IMR-90 (cell line): ENCODE measurements at places on chromosomes 2 and 18. TPM values are rescaled to one million over a fixed set of nuclear protein-coding genes. Genes with fewer than 3 reads are reported as not detected.

Gene MDH1B
- total RNA-seq: 0.54 and 0.56 TPM in 2 replicates

DNA sequence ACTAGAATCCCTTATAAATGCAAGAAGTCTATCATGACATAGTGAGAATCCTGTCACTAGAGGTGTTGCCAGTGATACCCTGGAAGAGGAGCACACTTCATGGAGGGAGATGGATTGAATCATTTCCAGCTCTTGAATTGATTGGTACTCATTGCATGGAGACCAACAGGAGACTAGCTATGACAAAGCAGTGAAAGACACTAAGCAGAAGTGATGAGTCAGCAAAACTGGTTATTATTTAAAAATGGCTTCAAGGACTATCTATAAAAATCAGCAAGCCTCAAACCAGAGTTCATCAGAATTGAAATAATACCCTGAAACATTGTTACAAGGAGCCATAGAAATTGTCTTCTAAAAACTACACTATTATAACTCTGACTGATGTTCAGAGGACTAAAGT is 200.3 kb downstream of the PDE11A start:
- DNase-seq: no peak
- no peaks in the 10 kb centered on the region for H3K4me1 ChIP-seq
- H3K36me3 ChIP-seq: no peaks in the 10 kb centered on the region

Gene PLGLB1
- total RNA-seq: 0.18 and 0.28 TPM in 2 replicates

Gene UPP2
- not detected in 2 replicates for total RNA-seq

Gene BOLL
- total RNA-seq: not detected in 2 replicates

DNA sequence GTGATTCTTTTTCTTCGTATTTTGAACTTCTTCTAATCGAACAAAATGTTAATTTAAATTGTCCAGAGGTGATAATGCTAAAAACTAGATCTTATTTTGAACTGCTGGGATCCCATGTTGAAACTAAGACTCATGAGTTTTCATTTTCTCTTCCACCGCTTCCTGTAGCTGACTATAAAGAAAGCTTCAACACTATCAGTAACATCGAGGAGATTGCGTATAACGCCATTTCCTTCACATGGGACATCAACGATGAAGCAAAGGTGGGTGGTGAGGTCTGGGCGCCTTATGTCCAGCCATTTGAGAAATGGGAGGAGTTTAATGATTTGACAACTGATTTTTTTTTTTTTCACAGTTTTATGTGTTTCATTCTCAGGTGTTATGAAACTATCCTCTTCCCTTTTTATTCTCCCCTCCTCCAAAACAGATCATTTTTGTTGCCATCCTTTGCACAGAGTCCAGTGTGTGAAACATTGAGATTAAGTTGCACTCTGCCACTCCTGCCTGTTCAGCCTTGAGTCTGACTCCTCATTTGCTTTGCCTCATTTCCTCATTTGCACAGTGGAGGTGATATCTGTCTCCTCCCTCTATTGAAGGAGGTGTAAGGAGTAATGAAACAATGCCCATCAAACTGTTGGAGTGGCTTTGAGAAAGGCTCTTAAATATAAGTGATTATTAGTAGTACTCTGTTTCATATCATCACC is 13.8 kb downstream of the GRHL1 start:
- no peak for DNase-seq
- H3K36me3 ChIP-seq: peaks cover 2% of the 10 kb centered on the region; the same call in 1 of the 2 replicates
- no peaks in the 10 kb centered on the region; the same call in 1 of the 2 replicates for H3K27me3 ChIP-seq
- H3K4me1 ChIP-seq: peaks cover 3% of the 10 kb centered on the region

GRCh38 chr2:98269274-98269673 is 77.0 kb upstream of the CNGA3 start:
- no peak overlapping the region for H3K4me3 ChIP-seq
- H3K27me3 ChIP-seq: peaks cover 6% of the 10 kb centered on the region
- DNase-seq: peak; percentile 63

Gene CDC42EP3
- 152 and 167 TPM in 2 replicates for total RNA-seq

DNA sequence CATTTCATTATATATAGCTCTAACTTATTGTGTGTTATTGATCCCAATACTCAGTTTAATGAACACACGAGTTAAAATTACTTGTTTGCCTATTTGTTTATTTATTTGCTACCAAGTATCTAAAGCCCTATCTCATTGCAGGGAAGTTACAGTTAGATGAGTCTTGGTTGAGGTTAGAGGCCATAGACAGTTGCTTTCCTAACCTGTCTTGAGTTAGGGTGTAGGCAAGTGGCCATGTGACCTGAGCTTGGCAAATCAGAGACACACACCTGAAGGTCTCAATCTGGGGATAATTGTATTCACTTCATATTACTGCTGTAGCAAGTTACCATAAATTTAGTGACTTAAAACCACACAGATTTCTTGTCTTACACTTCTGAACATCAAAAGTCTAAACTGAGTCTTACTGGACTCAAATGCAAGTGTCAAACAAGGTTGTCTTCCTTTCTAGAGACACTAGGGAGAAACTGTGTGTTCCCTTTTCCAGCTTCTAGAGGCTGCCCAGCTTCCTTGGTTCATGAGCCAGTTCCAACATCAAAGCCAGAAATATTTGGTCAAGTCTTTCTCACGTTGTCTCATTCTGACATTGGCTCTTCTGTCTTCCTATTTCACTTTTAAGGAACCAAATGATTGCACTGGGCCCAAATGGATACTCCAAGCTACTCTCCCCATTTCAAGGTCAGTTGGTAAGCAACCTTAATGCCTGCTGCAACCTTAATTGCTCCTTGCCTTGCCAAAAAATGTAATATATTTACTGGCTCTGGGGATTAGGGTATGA is 39.7 kb downstream of the COL3A1 start:
- H3K4me3 ChIP-seq: no peak overlapping the region
- no peaks in the 10 kb centered on the region for H3K27me3 ChIP-seq
- DNase-seq: peak; percentile 38

Gene LYPD1
- total RNA-seq: 79.7 and 87.6 TPM in 2 replicates

DNA sequence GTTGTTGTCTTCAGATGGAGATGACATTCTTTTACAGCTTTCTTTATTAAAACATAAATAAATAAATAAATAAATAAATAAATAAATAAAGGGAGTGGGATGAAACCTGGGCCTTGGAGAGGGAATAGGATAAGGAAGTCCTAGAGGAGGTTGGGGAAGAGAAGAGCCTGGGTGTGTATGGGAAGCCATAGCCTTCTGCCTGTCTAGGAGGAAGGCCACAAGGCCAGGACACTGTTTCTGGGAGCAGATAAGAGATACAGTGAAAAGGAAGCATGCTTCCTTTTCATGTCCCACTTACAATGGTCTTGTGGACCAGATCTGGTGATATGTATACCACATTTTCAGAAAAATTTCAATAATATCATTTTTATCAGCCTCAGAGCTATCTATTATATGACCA is 6.1 kb upstream of the TDRD15 start:
- H3K4me3 ChIP-seq: no peak overlapping the region
- no peak for DNase-seq
- H3K27me3 ChIP-seq: no peaks in the 10 kb centered on the region
- H3K36me3 ChIP-seq: no peaks in the 10 kb centered on the region
- H3K27ac ChIP-seq: no peak overlapping the region

DNA sequence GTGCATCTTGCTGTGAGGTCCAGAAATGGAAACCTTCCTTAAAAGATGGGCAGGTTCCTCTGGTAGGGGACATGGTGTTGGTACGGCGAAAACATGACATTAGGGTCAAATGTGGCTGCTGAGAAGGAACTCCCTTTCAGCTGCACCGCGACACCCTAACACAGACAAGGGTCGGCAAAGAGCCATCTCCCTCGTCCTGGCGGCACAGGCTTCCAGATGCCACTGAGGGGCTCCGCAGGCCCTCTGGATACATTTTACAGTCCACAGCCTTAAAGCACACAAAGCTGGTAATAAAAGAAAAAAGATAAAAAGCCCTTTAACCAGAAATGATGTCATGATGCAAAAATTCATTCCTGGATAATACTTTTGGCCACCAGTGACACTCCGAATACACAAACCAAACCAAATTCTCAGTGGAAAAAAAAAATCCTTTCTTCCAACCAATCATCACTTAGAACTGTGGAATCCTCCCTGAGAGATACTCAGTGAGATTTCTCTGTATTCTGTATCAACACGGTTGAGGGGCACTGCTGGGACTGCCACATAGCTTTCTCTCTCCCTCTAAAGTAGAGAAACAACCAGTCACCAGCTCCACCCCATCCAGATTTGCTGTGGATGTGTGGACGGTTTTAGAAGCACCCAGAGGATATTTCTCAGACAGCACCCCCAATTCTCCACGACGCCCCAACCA is 174.8 kb downstream of the HDAC4 start:
- H3K27ac ChIP-seq: peak overlapping the region; percentile 89
- H3K36me3 ChIP-seq: no peaks in the 10 kb centered on the region
- H3K27me3 ChIP-seq: no peaks in the 10 kb centered on the region
- H3K4me1 ChIP-seq: peaks cover 51% of the 10 kb centered on the region
- no peak overlapping the region for H3K4me3 ChIP-seq

GRCh38 chr2:198042189-198042588 is 237.8 kb downstream of the PLCL1 start:
- no peak overlapping the region for H3K4me3 ChIP-seq
- H3K27ac ChIP-seq: no peak overlapping the region
- no peaks in the 10 kb centered on the region for H3K27me3 ChIP-seq
- no peaks in the 10 kb centered on the region for H3K36me3 ChIP-seq

Gene SNRNP27
- total RNA-seq: 8.8 and 36.1 TPM in 2 replicates

Gene PTMA
- total RNA-seq: 380 and 776 TPM in 2 replicates

Gene DSC2
- not detected in 2 replicates for total RNA-seq

DNA sequence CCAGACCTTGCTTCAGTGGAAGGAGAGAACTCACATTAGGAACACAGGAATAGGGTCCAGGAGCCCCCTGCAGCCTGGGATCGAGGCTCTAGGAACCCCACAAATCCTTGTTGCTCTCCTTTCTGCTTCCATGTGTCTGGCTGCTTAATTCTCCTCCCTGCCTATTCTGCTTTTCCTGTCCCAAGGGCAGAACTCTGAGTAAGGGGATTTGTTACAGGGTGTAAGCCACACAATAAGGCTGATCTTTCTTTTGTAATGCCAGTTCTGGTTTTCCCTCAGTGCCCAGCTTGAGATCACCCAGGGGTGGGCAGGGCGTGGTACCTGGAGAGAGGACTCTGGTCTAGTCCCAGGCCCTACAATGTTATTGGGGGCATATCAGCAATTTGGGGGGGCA is 119.6 kb upstream of the MGAT5 start:
- H3K4me3 ChIP-seq: no peak overlapping the region
- peaks cover 9% of the 10 kb centered on the region; the same call in 1 of the 2 replicates for H3K36me3 ChIP-seq
- H3K27me3 ChIP-seq: no peaks in the 10 kb centered on the region
- no peak for DNase-seq
- H3K27ac ChIP-seq: no peak overlapping the region
- peaks cover 16% of the 10 kb centered on the region for H3K4me1 ChIP-seq

DNA sequence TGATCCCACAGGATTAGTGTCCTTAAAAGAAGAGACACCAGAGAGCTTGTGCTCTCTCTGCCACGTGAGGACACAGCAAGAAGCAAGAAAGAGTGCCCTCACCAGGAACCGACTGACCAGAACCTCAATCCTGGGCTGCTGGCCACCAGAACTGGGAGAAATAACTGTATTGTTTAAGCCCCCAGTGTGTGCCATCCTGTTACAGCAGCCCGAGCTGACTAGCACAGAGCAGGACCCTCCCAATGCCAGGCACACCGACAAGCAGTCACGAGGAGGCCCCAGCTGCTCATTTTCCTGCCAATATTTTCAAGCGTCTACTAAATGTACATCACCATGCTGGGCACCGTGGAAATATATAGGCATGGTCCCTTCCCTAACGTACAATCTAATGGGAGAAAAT is 17.1 kb downstream of the FAM178B start:
- H3K27me3 ChIP-seq: peaks cover 37% of the 10 kb centered on the region
- H3K36me3 ChIP-seq: no peaks in the 10 kb centered on the region

DNA sequence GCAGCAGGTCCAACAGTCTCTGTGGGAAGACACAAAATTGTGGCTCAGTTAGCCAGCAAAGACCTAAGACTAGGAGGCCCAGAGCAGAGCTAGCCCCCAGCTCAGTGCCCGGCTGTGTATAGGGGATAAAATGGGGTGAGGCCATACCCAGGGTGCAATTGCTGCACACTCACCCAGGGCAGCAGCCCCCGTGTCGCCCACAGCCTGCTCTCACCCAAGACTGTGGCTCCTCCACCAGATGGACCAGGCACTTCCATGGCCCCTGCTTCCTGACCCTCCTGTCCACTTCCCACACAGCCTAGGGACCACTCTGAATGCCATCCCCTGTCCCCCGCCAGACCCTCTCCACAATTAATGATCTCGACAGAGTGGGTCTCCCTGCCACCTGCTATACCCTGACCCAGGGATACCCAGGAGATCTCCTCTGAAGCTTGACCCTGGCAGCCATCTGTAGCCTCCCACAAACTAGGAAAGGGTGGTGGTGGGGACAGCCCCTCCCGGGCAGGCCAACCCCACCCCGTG is 85.7 kb downstream of the HS1BP3 start:
- H3K4me3 ChIP-seq: no peak overlapping the region
- H3K4me1 ChIP-seq: peaks cover 24% of the 10 kb centered on the region
- H3K27me3 ChIP-seq: no peaks in the 10 kb centered on the region
- no peak overlapping the region for H3K27ac ChIP-seq
- H3K36me3 ChIP-seq: no peaks in the 10 kb centered on the region

- peaks cover 8% of the 10 kb centered on the region for H3K36me3 ChIP-seq
- no peaks in the 10 kb centered on the region for H3K4me1 ChIP-seq
- DNase-seq: peak; percentile 19
- no peaks in the 10 kb centered on the region for H3K27me3 ChIP-seq
Observed at GRCh38 chr2:43934567-43934966, 61.2 kb downstream of the LRPPRC start.

Gene DSEL
- 100 and 145 TPM in 2 replicates for total RNA-seq

Gene ITPRIPL1
- total RNA-seq: 1.1 and 1.4 TPM in 2 replicates

- H3K27ac ChIP-seq: no peak overlapping the region
- DNase-seq: no peak
- no peaks in the 10 kb centered on the region for H3K27me3 ChIP-seq
- peaks cover 60% of the 10 kb centered on the region for H3K36me3 ChIP-seq
- H3K4me3 ChIP-seq: no peak overlapping the region
Observed at GRCh38 chr2:216674376-216674775, 21.0 kb downstream of the IGFBP5 start.

- no peak overlapping the region for H3K4me3 ChIP-seq
- H3K4me1 ChIP-seq: peaks cover 23% of the 10 kb centered on the region
- H3K27me3 ChIP-seq: no peaks in the 10 kb centered on the region
- H3K27ac ChIP-seq: no peak overlapping the region; the same call in 1 of the 2 replicates
Observed at GRCh38 chr2:43459446-43460173, 136.2 kb downstream of the THADA start.

DNA sequence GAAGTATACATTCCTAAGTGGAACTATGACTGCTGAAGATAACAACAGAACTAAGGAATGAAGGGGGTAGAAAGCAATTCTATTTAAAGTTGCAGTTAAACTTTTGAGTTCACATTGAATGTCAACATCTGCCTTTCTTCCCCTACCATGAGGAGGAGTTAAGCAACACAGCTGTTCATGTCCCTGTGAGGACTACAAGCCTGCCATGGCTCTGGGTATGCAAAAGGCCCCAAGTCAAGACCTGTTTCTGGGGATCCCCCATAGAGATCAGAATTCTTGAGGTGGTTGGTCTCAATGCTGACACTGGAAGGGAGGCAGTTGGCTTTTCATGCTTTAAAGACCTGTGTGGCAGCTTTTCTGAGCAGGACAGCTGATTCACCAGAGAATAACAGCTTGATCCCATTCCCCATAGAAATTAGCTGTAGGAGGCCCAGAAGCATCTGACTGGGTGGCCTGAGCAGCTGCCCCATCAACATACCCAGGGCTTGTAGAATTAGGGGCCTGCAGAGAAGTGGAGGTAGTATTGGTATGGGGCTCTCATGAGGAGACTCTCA is 131.0 kb downstream of the SETBP1 start:
- no peak overlapping the region for H3K27ac ChIP-seq
- no peaks in the 10 kb centered on the region for H3K4me1 ChIP-seq
- no peak for DNase-seq
- no peak overlapping the region for H3K4me3 ChIP-seq
- H3K36me3 ChIP-seq: no peaks in the 10 kb centered on the region
- H3K27me3 ChIP-seq: no peaks in the 10 kb centered on the region
